Activated T-helper 1 cell treated with anti-CD3 and anti-CD28 coated beads, Interleukin-12 subunit alpha, Interleukin-12 subunit beta, Interleukin-2, Interleukin-4 antibody, amounts not matched to agents 30 ng/mL and 10 ng/mL and 1 ng/mL, durations not matched to agents 14 hours and 24 hours and 36 hours (primary cell): ENCODE measurements at places on chromosomes 4 and X. TPM values are rescaled to one million over a fixed set of nuclear protein-coding genes. Genes with fewer than 3 reads are reported as not detected.
A peak's percentile ranks its signal among the peaks of the same experiment; 100 is the strongest.

DNA sequence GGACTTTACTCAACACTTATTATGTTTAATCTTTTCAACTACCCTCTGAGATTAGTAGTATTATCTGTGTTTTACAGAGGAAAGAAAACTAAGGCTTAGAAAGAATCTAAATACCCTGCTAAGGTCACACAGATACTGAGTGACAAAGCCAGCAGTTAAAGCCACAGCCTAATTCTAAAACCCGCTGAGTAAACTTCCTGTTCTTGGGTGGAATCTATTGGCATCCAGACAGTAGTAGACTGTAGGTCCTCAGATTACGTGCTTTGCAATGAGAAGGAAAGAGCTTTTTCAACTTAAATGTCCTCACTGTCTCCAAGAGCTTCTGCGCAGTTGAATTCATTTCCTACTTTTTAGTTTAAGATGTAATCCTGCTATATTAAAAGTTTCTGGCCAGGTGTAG, 126.0 kb downstream of the TENM3 start:
- no peaks in the 10 kb centered on the region for H3K36me3 ChIP-seq
- no peak overlapping the region for H3K27ac ChIP-seq
- H3K4me1 ChIP-seq: no peaks in the 10 kb centered on the region

DNA sequence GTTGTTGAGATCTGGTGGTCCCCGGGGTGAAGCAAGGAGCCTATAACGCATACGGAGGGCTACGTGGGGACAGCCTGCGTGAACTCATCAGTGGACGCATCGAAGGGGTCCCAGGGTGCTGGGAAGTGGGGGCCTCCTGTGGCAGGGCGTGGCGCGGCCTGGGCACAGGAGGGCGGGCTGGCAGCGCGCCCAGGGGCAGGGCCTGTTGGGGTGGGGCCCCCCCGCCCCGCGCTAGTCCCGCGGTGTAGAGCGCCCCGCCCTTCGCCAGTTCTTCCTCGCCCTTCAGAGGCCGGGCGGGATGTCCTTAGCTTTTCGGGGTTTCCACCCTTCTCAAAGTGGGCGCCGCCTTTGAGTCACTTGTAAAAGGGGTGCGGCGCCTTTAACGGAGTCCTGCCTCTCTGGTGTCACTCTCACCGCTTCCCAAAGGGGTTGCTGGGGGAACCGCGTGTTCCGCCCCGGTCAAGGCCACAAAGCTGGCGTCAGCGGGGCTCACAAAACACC, 632 bp downstream of the PLP2 start:
- peak overlapping the region; percentile 88 for H3K4me3 ChIP-seq
- peak overlapping the region; percentile 84 for H3K27ac ChIP-seq
- peaks cover under 1% of the 10 kb centered on the region for H3K27me3 ChIP-seq
- H3K4me1 ChIP-seq: peaks cover 15% of the 10 kb centered on the region
- DNase-seq: peak; percentile 55
- H3K36me3 ChIP-seq: peaks cover 20% of the 10 kb centered on the region

DNA sequence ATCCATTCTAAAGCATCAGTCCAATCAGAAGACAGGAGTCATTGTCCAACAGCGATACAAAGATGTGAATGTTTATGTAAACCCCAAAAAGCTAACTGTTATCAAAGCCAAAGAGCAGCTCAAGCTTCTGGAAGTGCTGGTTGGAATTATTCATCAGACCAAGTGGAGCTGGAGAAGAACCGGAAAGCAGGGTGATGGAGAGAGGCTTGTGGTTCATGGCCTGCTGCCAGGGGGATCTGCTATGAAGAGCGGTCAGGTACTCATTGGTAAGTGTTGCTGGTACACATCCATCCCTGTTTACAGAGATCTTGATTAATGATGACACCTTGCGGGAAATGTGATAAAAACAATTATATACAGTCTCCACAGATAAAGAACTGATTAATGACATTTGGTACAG, 11.0 kb downstream of the INTU start:
- H3K4me3 ChIP-seq: no peak overlapping the region
- H3K36me3 ChIP-seq: no peaks in the 10 kb centered on the region
- H3K27ac ChIP-seq: no peak overlapping the region
- no peak for DNase-seq
- H3K4me1 ChIP-seq: no peaks in the 10 kb centered on the region

RIPPLY1 gene
- not detected in 2 replicates for total RNA-seq

SPATA18 gene
- 0.13 and 0.27 TPM in 2 replicates for total RNA-seq
